ENCODE measurements at places on chromosomes 3 and 15. TPM values are rescaled to one million over a fixed set of nuclear protein-coding genes. Genes with fewer than 3 reads are reported as not detected.

DNA sequence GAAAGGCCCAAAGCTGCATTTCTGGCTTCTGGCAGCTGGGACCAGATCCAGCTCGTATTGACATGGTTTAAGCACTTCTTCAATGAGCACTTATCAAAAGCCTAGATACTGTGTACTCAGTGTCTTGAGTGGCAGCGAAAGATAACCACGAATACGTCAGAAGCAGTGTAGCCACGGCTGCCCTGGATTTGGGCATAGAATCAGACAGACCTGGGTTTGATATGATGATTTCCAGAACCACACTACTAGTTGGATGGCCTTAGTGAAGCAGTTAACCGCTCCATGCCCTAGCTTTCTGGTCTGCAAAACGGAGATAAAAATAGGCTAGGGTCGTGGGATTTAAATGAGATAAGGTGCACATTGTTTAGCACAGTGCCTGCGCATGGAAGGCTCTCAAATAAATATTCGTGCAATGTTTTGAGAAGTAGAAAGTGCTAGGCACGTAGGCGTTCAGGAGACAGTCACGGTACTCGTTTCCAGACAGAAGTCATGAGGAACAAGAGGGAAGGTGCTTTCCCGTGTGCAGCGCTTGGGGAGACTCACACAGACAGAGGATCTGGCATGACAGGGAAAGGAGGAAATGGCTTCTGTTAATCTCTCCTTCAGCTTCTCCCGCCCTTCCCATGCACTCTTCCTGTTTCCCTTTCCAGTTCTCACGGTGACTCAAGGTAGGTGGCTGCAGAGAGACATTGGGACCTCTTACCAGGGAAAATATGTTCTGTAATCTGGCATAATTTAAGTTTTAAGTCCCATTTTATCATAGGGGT, 70.3 kb downstream of the CCNL1 start:
- DNase-seq = peak; percentile 20

GRCh38 chr3:14839236-14839635, 20.5 kb downstream of the FGD5 start:
- DNase-seq = no peak

RPL32 gene
- 851 TPM for total RNA-seq

DNA sequence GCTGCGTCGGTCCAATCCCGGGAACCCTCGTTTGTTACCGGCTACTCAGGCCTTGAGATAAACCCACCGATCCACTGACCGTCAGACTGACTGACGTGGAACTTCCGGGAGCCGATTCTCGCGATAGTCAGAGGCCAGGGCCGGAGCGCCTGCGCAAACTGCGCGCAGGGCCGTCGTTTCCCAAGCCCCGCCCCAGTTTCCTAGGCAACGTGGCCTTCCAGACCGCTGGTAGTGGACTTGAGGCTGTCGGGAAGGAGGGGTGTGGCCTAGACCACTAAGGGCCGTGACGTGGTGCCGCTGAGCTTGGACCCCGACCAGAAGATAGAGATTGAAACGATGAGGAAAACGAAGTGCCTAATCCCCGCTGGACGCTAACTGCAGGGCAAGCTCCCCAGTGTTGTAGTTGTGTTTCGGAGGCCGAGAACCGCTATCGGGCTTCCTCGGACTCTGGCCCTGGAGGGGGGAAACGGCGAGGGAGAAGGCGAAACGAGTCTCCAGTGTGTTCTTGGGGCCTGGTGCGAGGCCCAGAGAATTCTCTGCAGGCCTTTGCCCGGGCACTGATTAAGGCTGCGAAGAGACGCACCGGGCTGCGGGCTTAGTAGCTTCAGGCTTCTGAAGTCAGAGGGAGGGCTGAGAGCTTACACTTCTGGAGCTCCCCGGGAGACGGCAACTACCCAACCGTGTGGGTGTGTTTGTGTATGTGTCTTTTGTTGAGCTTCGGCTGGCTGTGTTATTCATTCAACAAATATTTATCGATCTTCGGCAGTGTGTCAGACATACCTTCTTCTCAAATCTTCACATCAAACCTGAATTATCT, at the start of gene COPB2:
TSS of gene COPB2 (minus strand) at position 96 of the 817 bp plus-strand sequence. CDS start 97 bp downstream, outside the sequence.
- DNase-seq = peak; percentile 99

PIK3R4 gene
- total RNA-seq = 52.8 TPM

MYRIP gene
- 9.3 TPM for total RNA-seq

DNA sequence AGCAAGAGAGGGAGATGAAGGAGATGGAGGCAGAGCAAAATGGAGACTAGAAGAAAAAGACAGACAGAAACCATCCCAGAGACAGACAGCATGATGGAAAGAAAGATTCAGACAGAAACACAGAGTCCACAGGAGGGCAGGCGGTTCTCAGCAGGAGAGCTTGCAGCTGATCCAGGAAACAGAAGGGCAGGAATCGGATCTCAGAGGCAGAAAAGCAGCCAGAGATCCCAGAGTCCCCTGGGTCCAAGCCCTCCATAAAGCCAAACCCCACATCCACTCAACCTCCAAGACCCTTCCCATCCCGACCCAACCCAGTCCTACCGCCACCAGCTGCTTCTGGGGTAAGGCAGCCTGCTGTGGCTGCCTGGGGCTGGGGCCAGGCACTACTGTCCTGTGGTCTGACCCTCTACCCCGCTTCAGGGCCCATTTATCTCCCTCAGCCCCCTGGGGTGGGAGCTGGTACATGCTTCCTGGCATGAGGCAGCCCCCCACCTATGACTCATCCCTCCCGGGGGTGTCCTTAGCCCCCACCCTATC, at the start of gene UCN2:
TSS of gene UCN2 (minus strand) at position 400 of the 537 bp plus-strand sequence. CDS start 657 bp downstream, outside the sequence.
- no peak for DNase-seq

GRCh38 chr15:33500432-33501195, 189.8 kb downstream of the RYR3 start:
- DNase-seq = no peak

GRCh38 chr3:117874904-117875874, 1159.5 kb downstream of the IGSF11 start:
- DNase-seq = peak; percentile 6

SERPINI1 gene
- total RNA-seq = 2.3 TPM

ADAMTS17 gene
- total RNA-seq = 2.7 TPM

SAMMSON gene
- total RNA-seq = 2.8 TPM

DLL4 gene
- 6.5 TPM for total RNA-seq

GRCh38 chr3:192326656-192327055, 400.7 kb downstream of the FGF12 start:
- DNase-seq = no peak

GRCh38 chr3:16357186-16358121, 92.4 kb downstream of the OXNAD1 start:
- DNase-seq = no peak

GRCh38 chr3:93988283-93988682, 8.3 kb downstream of the ARL13B start:
- no peak for DNase-seq

GRCh38 chr15:63380808-63381282, 801 bp downstream of the CA12 start:
- no peak for DNase-seq

- no peak for DNase-seq
Observed at GRCh38 chr3:10459954-10460754, 45.2 kb downstream of the ATP2B2 start.

GRCh38 chr3:159781867-159782266, 206.8 kb upstream of the IL12A start:
- no peak for DNase-seq

GRCh38 chr15:74291101-74292071, 55.3 kb downstream of the CCDC33 start:
- peak; percentile 62 for DNase-seq

DNA sequence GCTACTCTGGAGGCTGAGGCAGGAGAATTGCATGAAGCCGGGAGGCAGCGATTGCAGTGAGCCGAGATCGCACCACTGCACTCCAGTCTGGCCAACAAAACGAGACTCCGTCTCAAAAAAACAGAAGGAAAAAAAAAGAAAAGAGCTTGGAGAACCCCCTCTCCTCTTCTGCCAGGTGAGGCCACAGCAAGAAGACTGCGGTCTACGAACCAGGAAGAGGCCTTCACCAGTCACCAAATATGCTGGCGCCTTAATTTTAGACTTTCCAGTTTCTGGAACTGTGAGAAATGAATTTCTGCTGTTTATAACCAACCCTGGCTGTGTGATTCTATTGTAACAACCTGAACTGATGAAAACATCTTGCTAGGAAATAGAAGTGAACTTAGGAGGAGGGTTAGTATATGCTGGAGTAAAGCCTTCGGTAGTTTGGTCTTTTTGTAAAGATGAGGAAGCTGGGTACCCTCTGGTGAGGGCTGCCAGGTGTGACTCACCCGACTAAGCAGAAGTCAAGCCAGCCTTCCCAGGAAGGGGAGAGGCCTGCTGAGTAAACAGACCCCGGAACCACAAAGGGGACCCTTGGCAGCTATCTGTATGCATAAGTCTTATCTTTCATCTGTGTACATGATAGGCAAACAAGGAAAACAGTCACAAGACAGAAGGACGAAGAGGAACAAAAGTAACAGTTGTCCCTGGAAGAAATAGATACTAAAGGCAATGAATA, 78.7 kb downstream of the KLF13 start:
- no peak for DNase-seq

GRCh38 chr3:45345846-45346580, 42.4 kb upstream of the LARS2 start:
- DNase-seq = no peak

GRCh38 chr3:278300-279064, 81.9 kb downstream of the CHL1 start:
- DNase-seq = no peak

ZNF717 gene
- 14.8 TPM for total RNA-seq

DNA sequence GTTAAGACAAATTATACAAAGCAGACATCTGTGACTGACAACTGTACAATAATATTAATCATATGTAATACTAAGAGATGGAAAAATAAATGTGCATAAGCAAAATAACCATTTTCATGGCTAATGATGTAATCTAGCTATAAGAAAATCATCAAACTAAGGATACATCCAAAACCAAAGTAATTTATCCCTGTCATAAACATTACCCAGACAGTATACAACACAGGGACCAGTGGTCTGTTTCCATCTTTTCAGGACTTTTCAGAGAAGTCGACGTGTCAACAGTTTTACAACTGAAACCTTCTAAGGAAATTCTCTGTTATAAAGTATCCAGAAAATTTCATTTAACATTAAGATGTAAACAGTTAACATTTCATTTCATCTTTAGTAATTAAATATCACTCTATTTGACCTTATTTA, 11.0 kb downstream of the THBS1 start:
- no peak for DNase-seq

All from prostate gland (tissue), 2 donors.